ENCODE measurements at places on chromosomes 5 and 9.
A peak's percentile ranks its signal among the peaks of the same experiment; 100 is the strongest.

DNA sequence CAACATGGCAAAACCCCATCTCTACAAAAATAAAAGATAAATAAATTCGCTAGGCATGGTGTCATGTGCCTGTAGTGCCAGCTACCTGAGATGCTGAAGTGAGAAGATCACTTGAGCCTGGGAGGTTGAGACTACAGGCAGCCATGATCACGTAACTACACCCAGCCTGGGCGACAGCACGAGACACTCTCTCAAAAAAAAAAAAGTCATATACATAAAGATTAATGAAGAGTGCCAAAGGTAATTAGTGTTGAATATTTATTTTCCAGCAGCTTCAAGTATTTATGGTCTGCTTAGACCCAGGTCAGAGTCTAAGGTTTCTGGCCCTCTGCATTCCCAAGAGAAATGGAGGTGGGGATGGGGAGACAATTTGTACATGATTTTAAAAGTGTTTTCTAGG lies 167.7 kb downstream of the CD180 start:
- no peak for DNase-seq

- peak; percentile 58 for DNase-seq
Measured at GRCh38 chr5:140219068-140219991, 44.3 kb downstream of the CYSTM1 start.

GRCh38 chr5:77973253-77973609 lies 197.1 kb upstream of the TBCA start:
- DNase-seq: no peak

GRCh38 chr5:149432911-149433401 lies 53.9 kb upstream of the IL17B start:
- no peak for DNase-seq
